ENCODE measurements at places on chromosomes 4 and X.

DNA sequence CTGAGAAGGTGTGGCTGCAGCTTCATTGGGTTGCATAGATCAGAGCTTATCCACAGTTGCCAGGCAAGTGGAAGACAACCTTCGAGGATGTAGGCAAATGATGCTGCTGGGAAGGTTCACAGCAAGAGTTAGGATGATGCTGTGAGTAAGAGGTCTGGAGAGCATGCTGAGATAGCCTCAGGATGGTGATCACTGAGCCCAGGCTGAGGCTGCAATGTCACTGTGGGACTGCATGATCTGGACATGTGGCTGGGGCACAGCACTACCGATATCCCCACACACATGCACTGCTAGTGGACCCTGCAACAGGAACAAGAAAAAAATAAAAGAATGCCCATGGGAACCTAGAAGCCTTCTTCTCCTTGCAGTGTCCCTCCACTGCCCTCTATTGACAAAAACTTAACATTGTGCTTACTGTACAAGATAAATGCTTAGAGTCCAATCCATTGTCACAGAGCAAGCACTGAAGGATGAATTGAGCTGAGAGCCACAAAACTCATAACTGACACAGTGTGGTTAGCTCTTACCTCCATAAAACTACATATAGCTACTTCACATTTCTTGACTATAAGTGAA, 105.6 kb downstream of the CNKSR2 start:
- DNase-seq: no peak

DNA sequence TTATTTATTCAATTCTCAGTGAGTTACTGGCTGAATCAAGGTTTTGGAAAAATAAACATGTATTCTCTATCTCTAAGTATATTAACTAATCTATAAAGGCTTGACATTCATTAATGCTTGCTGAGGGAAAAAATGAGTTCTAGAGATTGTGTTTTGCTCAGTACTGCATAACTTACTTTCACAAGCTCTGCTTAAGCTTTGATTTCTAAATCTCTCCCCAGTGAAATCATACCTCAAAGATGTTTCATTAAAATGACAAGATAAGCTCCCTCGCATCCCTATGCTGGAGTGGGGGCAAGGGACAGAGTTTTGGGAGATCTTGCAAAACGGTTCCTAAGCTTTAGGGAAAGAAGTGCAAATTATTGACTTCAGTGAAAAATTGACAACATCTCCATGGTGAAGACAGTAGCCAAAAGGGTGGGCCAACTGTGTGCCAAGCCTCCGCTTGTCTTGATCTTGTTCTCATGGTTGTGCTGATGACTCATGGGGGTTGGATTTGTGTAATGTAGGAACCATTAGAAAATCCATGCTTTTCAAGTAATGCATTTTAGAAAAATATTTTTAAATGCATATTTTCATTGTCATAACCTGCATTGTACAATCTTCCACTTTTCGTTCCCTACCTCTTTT, 521.4 kb downstream of the RPA4 start:
- DNase-seq: no peak

- no peak for DNase-seq
Measured at GRCh38 chr4:16205298-16206164, 20.7 kb downstream of the TAPT1 start.

GRCh38 chrX:30620980-30621618, 32.1 kb upstream of the GK start:
- no peak for DNase-seq

DNA sequence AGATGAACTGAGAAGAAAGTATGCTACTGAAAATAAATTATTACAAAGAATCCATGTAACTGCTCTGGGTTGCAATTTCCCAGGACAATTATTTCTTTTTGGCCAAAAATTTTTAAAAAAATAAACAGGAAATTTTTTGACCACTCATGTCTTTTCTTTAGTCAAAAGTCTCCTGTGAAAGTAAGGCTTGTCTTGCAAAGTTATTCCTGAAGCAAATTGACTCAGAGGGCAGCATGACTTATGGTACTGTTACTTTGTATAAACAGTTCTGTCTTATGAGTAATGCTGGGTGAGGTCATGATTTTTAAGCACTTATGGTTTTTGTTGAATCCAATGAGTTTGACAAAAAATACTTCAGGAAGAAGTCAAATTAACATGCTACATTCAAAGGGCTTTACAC, 292.8 kb upstream of the ARSJ start:
- no peak for DNase-seq

DNA sequence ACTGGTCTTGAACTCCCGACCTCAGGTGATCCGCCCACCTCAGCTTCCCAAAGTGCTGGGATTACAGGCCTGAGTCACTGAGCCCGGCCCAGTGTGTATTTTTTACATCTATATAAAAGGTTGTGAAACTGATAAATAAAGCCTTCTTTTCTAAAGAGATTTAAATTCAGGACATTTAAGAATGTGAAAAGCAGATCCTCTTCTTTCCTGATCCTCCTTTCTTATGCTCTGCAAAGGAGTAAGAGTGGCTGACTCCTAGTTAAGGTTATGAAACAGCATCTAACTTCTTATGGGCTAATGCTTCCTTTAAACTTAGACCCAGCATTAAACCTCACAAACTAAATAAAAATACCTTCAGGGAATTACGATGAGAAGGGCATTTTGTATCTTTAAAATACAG, 197.7 kb upstream of the MAB21L2 start:
- no peak for DNase-seq

GRCh38 chr4:128572778-128573241, 236.7 kb upstream of the JADE1 start:
- no peak for DNase-seq

DNA sequence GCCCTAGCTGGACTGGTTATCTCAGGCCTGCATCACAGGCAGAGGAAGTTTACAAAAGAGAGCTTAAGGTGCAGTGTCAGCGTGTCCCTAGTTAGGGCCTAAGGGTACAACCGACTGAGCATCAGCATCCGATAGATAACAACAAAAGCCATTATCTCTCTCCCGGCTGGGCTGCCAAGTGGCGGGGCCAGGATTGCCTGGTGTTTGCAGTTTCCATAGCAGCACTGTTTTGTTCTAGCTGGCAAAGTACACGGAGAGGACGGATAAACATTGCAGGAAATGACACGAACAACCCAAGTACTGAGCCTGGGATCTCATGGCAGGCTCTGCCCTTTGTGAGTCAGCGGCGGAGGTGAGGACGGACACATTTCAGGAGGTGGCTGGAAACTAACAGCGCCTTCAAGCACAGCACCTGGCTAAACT, 104.7 kb upstream of the NOCT start:
- no peak for DNase-seq

DNA sequence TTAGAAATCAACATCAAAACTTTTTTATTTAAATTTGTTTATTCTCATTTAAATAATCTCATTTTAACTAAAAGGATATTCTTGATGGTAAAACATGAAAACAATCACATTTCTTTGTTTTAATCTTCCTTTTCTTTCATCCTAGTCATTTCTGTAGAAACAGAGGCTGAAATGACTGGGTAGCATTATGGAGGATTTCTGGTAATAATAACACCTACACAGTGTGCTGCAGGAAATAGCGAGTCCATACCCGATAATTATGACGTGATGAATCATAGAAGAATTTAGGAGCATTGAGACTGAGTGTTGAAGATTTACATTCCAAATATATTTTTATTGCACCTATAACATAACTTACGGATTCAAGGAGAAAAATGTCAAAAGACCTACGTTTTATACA, 31.4 kb upstream of the BBS12 start:
- no peak for DNase-seq

- DNase-seq: no peak
Measured at GRCh38 chr4:118968005-118968404, 79.4 kb downstream of the SYNPO2 start.

DNA sequence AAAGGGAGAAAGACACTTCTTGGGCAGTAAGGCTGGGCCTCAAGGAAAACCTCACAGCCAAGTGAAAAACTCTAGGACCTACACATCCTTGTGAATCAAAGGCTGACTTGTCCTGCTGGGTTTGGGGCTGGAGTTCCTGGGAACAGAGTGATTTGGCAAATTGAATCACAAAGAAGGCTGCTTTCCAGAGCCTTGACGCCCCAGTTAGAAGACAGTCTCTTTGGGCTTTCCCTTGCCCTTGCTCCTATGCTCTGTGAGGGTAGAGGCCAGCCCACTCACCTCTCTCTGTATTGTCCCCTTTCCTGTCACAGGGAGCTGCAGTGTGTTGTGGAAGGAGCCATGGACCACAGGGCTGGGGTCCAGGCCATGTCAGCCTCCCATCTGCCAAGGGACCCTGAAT, 9.6 kb downstream of the AMER1 start:
- no peak for DNase-seq

DNA sequence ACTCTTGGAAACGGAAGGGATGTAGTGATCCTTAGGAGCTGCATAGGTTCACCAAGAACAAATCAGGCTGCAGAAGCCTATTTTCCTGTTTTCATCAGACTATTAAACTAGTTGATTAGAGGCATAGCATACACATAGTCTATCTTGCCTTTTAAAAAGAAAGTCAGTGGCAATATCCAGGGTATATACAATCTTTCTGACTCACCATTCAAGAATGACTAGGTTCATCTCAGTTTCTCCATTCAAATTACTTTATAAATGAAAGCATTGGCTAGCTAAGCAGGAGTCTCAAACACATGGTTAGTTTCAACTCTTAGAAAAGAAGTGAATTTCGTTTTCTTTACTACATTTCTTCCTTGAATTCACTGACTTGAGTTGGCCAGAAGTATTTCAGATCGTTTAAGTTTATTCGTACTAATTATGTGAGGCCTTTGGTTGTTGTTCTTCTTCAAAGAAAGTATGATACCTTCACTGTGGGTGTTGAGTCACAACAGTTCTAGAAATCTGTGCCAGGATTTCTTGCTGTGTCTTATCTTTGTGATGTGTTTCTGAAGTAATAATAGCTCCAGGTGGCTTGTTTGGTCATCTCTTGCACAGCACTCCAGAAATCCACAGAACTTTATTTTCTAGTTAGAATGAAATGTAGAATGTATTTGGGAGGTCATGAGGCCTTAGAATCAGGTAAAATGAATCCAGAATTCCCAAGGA, 88.2 kb downstream of the AWAT2 start:
- no peak for DNase-seq

GRCh38 chrX:48196745-48197201, at the start of gene SSX5:
Gene SSX5, minus strand, starts transcription at chrX:48196795. Its CDS starts 1,437 bp downstream, at chrX:48195358.
- no peak for DNase-seq

DNA sequence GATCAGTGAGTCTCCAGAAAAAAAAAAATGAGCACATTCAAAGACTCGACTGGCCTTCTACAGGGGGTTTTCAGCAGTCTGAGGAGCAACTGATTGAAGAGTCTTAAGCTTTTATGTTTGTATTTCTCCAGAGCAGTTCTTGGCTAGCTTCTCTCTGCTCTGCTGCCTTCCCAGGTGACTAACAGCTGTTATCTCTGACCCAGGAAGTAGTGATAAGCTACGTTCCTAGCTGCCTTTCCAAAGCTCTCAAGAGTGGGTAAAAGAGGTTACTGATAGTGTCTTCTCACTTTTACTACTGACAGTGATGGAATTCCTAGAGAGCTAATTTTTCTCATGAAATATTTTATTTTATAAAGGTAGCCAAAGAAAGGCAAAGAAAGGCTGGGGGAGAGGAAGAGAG, 66.6 kb downstream of the ENOX2 start:
- no peak for DNase-seq

GRCh38 chr4:126568652-126569570, 1063.8 kb upstream of the INTU start:
- no peak for DNase-seq

GRCh38 chr4:100870940-100871772, 353.3 kb upstream of the EMCN start:
- DNase-seq: no peak

GRCh38 chr4:15507679-15508078, 38.0 kb downstream of the CC2D2A start:
- DNase-seq: no peak

DNA sequence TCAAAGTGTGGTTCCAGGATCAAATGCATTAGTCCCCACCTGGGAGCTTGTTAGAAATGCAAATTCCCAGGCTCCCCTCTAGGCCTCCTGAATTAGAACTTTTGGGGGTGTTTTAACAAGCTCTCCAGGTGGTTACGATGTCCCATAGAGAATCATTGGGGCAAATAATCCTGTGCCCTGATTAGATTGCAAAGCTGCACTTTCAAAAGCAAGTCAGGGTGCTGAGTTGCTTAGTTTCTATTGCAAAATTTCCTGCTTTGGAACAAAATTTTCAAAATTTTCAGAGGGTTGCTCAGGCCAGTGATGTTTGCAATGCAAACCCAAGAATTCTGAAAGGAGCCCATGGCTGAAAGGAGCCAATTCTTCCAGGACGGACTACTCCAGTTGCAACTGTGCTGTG, 71.0 kb downstream of the MGST2 start:
- no peak for DNase-seq

DNA sequence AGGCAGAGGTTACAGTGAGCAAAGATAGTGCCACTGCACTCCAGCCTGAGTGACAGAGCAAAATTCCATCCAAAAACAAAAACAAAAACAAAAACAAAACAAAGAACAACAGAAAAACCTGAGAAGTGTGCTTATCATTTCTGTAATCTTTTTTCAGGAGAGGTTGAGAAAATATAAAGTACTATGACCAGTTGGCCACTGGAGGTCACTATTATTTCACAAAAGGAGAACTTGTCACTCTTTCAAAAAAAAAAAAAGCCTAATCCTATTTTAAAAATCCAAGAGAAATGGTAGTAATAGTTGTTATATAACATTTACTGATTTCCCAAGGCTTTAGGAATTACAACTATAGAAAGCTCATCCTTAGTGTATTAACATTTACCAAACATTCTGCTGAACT, 24.9 kb upstream of the RNF150 start:
- DNase-seq: no peak

DNA sequence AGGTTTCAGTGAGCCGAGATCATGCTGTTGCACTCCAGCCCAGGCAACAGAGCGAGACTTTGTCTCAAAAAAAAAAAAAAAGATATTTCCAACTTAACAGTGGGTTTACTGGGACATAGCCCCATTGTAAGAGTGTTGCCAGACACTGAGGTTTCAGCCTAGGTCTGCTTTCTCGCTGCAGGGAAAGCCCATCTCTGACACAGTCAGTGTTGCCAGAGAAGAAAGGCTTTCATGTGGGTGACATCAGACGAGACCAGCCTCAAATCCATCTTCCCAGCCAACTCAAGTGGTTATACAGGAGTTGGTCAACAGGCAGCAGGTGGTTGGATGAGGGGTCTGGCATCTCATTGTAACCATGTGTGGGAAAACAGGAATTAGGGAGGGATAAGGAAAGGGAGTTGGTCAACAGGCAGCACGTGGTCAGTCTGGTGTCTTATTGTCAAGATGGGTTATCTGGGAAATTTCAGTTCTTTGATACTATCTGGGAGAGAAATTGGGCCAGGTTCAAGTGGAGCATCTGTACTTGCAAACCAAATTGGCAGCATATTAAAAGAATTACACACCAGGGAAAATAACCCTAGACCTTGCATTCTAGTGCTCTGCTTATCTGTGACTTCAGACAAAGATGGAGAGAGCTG, 41.1 kb downstream of the NELFA start:
- no peak for DNase-seq

DNA sequence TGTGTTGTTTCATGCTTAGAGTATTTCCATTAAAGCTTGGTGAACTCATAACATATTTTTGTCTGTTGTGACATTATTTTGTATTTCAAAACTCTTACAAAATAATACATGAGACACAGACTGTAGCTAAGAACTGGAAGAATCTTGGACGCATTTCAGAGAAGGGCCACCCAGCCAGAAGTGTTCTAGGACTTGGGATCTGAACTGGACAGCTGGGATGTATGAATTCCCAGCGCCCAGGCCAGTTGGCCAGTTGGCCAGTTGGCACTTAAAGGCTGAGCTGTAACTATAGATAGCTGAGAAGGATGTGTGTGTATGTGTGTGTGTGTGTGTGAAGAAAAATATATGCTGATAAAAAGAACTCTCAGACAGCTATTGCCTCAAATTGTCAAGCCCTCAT, 193.4 kb upstream of the GPR101 start:
- DNase-seq: no peak

GRCh38 chr4:85940151-85940550, 419.7 kb downstream of the MAPK10 start:
- no peak for DNase-seq
